ENCODE measurements at places on chromosomes 1 and 21. TPM values are rescaled to one million over a fixed set of nuclear protein-coding genes. Genes with fewer than 3 reads are reported as not detected.

GRCh38 chr1:27496604-27497155 lies 6.7 kb upstream of the WASF2 start:
- no peak for DNase-seq

- no peak for DNase-seq
Measured at GRCh38 chr1:8419172-8419571, 101.3 kb downstream of the SLC45A1 start.

GRCh38 chr1:245390975-245391374 lies 236.2 kb downstream of the KIF26B start:
- no peak for DNase-seq

Gene GPR61
- total RNA-seq, result not detected

DNA sequence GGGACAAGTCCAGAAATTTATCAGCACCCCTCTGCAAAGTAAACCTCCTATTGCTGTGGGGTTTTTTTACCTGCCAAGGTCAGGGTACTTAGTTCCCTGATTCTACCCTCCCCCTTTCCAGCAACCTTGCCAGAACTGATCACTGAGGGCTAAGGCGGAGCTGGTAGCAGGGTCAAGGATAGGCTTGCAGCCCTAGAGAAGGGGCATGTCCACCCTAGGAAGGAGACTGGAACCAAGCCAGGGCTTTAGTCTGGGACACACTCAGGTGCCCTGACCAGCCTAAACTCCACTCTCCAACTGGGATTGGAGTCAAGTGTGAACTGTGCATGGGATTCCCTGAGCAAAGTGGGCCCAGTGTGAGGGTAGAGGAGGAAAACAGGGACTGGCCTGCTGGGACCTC lies 6.5 kb upstream of the SLC26A9 start:
- no peak for DNase-seq

DNA sequence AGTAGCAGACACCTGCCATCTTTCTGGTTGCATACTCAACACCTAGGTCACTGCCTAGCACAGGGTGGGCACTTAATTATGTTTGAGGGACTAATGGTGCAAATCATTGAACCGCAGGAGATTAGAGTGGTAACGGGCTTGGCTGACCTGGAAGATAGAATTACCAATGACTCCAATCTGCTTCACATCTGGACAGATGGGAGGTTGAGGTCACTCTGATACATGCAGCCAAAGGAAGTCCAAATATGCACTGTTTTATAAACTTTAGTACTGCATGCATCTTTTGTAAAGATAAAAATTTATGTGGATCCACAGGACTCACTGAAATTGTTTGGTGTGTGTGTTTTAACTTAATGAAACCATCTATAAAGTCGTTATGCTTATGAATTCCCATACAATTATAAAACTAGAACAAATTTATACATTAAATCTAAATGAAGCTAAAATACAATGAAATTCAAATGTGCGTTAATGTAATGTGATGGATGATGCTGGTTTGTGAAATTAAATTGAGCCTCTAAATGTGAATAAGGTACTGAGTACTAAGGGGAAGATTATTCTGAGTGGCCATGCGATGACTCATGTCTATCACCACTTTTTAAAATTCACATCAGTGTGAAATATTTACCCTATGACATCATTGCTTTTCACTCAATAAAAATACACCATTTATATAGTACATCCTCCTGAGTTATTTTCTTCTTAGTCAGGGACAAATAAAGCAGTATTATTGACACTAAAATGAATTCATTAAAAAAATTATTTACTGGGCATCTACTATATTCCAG lies 224.7 kb upstream of the FAM78B start:
- DNase-seq, result no peak

Gene ELAPOR1
- 0.31 TPM for total RNA-seq

Gene PTCH2
- 1.4 TPM for total RNA-seq

DNA sequence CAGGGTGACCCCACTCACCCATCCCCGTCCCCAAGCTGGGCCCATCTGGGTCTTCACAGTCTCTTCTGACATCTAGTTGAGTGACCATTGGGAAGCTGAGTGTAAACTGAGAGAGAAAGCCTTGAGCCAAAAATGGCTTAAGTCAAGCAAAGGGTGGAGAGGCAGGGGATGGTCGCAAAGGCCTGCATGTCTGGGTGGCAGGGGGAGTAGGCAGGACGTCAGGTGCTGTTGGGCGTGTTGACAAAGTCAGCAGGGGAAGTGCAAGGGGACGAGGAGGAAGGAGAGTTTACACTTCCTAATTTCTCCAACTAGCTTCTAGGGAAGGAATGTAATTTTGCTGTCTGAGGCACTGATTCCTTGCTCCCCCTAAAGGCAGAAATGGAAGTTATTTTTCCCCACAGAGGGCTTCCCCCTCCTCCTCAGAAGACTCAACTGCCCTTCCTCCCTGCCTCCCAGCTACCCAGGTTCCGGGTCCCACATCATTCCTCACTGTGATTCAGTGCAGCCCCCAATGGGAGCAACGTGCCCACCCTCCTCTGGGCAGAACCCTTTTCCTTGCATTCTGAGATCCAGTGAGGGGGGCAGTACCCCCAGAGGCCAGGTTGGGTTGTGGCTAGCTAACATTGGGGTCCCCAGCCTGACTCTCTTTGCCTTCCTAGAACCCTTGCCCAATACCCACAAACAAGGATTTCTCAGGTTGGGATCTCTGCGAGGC lies 1.2 kb upstream of the ADORA1 start:
- DNase-seq, result peak; percentile 73

Gene IGSF3
- 51.7 TPM for total RNA-seq

DNA sequence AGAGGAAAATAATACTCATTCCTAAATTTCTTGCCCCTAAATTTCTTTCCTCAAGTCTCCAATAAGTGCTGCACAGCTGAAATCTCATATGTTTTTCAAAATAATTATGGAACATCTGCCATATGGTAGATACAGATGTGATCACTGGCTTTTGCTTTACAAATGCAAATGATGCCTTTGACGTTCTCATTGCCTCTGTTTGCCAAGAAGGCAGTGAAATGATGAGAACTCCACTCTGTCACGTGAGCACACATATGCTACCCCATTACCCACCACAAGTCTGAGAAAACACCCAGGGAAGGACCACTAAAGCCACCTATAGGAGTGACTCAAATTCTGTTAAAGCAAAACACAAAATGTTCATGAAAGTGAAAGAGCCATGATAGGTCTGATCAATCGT lies 43.9 kb downstream of the DSCAM start:
- DNase-seq, result no peak

DNA sequence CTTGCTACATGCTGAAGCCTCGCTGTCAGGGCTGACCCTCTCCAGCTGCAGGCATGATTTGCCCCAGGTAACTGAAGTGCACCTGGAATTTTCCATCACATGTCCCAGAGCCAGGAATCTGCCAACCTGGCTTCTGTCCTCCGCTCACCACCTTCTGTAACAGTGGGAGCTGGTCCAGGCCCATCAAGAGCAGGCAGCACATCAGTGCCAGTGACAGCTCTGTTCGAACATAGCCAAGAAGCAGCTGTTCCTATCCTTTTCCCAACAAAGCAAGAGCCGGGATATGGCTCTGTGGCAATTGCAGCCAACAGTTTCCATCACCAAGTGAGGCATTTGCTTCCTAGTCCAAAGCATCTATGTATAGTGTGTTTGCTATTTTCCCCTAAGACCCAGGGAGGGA lies 42.2 kb upstream of the KANK4 start:
- DNase-seq, result no peak

DNA sequence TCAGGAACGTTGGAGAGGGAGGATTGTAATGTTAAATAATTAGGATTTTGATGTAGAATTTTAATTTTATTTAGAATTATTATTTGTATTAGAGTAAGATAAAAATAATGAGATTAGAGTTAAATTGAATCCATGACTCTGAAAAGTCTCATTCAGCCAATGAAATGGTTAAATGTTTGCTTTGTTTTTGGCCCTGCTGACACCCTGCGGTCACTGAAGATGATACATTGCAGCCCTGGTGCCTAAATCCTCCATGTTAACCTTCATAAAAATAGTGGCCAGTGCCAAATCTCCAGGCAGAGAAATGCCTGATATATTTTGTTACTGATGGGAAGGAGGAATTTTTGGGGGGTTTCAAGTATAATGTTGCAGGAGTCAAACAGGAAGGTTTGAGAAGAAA lies 27.3 kb upstream of the RLF start:
- DNase-seq, result no peak

GRCh38 chr1:1213345-1214265 lies at the start of gene TNFRSF4:
Gene TNFRSF4, minus strand, starts transcription at chr1:1214153. Its CDS starts 26 bp downstream, at chr1:1214127.
- DNase-seq, result no peak

GRCh38 chr1:232810856-232811255 lies 5.6 kb downstream of the MAP10 start:
- DNase-seq, result no peak

GRCh38 chr1:169364948-169365347 lies 2.6 kb downstream of the NME7 start:
- no peak for DNase-seq

- no peak for DNase-seq
Measured at GRCh38 chr1:224860488-224861338, 68.8 kb upstream of the DNAH14 start.

Gene ADGRL2
- 76.3 TPM for total RNA-seq

DNA sequence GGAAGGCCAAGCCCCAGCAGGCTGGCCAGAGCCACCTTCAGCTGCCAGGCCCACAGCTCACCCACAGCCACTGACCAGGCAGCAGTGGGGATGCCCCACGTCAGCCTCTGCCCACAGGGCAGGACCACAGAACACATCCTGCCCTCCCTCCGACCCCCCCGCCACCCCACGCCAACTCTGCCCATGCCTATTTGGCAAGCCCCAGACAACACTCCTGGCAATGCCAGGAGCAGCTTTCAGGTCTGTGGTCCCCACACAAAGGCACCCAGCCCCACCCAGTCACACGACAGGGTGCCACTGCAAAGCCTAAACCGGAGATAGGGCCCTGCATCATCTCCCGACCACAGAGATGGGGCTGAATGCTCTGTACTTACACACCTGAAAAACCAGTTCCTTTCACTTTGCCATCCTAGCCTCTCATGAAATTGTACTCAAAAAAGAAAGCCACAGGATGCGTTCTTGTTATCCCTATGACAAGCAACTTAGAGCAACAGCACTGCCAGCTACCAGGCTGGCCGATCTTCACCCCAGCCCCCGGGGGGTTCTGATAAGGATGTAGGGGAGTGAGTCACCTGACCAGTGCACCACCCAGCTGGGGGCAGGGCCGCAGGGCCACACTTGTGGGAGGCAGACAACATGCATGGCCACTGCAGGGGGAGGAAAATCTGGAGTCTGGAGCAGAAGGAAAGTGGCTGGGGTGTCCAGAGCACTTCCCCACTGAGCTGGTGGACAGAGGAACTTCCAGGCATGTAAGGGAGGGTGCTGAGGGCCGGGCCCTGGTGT lies 36.2 kb downstream of the UBE2G2 start:
- DNase-seq, result peak; percentile 66

GRCh38 chr1:178101266-178101630 lies 7.3 kb downstream of the RASAL2 start:
- DNase-seq, result no peak

DNA sequence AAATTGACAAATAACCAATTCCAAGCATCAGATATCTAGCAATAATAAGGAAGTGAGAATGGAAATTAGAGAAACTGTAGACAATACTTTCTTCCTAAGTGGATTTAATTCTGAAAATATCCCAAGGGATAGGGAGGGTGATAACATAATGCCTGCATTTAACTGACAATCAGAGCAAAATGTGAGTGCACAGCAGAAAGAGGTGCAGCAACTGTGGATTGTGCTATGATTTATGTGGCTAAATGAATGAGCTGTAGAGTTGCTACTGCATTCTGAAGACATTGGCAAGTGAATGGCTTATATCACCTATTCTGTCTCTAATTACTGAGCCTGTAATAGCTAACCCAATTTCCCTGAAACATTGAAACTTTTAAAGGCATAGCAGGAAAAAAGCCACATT lies 39.0 kb downstream of the OLFM3 start:
- no peak for DNase-seq

GRCh38 chr1:12518931-12519692 lies 98.9 kb downstream of the DHRS3 start:
- DNase-seq, result no peak

DNA sequence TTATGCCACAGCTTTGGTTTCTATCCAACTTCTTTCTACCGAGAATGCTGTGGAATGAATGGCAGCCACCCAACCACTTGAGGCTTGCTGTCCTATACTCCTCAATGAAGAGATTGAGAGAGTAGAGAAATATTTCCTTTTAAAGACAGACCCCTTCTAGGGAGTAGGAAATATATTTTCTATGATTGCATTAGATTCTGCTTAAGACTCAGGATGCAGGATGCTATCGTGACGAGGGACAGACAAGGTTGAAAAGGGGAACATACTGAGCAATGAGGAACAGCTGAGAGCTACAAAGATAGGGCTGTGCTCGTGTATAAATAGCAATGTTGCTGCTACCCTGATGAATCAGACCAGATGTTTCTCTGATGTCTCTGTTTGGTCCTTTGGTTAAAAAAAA lies 7.1 kb upstream of the RASAL2 start:
- DNase-seq, result no peak

Gene PINK1
- total RNA-seq, result 55.2 TPM

DNA sequence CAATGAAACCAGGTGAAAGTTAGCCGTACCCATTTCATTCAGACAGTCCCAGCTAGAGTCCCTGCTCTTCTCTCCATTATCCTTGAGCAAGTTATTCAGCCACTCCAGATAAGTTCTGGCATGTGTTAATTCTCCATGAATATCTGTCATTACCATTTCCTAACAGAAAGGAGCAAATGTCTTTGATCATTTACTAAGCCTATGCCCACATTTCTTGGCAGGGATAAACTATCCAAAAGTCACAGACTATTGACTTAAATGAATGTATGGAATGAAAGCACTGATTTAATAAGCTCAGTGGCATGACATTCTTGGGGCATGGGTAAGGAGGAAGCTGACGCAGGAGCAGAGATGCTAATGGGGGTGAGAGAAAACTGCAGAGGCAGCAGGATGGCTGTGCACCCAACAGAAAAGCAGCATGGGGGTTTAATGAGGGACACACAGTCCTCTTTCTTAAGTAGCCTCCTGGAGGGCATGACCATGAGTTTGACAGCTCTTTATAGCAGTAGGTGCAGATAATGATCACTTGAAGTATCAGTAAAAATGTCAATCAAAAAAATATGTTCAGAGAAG lies 17.6 kb upstream of the DHCR24 start:
- DNase-seq, result no peak

Gene CHI3L2
- total RNA-seq, result not detected

Gene NUF2
- total RNA-seq, result 6.8 TPM

- no peak for DNase-seq
Measured at GRCh38 chr1:216750031-216750627, 26.9 kb upstream of the ESRRG start.

Gene VCAM1
- 9.6 TPM for total RNA-seq
